ENCODE measurements at places on chromosomes 7 and 10.

GRCh38 chr7:95642173-95642572 lies 45.9 kb upstream of the PDK4 start:
- DNase-seq: no peak

GRCh38 chr7:73970801-73971229 lies 57.2 kb upstream of the ELN start:
- DNase-seq: no peak

DNA sequence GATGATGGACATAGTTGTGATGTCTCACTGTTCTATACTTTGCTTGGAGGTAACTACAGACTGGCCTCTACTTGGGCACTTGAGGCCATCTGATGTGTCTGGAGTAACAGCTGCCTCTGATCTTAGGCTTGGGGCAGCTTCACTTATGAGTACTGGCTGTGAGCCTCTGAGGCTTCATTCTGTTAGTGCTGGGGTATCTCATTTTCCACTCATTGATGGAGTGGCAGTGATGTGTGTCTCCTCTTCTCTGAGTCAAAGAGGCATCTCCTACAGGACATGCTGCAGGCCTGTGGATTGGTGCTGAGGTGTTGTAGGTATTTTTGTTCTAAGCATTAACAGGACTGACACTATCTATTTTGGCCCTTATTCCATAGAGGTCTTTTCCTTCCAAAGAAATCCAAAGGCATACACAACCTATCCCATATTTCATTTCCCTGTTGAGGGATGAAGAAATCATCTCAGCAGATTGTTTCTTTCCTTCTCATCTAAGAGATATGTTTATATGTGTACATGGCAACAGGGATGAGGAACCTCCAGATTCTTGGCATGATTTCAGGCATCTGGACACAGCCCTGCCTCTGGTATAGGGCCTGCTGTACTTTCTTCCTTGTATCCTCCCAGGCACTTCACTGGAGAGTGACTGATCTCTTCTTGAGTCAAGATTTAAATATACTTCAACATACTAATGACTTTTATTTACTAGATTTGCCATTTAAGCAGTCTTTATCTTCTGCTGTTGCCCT lies 65.7 kb upstream of the NOBOX start:
- no peak for DNase-seq

- no peak for DNase-seq
Observed at GRCh38 chr7:74063223-74063641, 20.4 kb upstream of the LIMK1 start.

GRCh38 chr7:90955641-90956207 lies 308.5 kb upstream of the FZD1 start:
- no peak for DNase-seq

- DNase-seq: no peak
Observed at GRCh38 chr10:122450353-122450990, 4.0 kb upstream of the ARMS2 start.

DNA sequence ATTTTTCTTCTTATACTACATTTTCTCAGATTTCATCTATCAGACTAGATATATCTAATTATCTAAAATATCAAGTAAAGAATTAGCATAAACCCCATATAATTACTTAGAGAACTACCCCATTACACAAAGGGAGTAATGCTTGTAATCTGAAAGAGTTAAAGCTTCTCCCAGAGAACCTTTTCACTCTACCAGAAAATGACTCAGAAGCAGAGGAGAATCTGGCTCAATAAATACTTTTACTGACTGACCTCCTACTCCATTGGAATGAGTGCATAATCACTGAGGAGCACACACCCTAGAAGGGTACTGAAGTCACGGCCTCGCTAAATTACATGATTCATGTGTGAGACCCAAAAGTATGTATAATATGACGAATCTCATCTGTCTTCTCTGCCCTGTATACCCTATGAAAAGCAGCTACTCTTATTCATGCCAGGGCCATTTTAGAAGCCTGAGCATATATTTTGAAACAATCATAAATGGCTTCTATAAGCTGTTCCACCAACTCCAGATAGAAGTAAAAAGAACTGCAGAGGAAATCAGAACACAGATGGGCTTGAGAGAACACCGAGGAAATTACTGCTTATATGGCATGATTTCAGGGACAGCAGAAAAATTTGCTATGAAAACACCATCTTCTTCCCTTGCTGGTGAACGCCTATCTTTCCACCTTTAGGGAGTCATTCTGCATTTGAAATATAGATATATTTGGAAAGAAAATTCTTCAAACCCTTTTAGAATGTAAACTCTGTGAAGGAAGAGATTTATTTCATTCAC lies 32.7 kb downstream of the DNMBP start:
- DNase-seq: no peak

DNA sequence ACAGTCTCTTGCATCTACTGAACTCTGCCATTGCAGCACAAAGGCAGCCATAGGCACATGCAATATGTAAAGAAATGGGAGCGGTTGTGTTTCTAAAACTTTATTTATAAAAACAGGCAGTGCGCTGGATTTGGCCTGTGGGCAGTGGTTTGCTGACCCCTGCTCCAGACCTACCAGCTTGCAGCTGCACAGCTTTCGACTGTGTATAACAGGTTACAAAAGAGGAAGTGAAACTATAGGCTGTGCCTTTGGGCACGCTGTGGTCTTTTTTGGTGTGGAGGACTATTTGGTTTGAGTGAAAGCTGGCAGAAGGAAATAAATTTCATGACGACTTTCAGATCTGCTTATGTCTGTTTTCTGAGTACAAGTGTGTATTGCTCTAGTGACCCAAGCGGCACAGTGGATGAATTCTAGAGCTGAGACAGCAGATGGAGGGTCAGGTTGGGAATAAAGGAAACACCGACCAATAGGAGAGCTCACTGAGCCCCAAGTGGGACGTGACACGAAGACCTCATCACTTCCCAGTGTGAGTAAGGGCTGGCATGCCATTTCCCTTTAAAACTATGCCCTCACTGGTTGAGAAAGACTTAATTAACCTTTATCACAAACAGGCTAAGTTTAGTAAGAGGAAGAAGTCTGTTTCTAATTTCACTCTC lies 152.7 kb downstream of the ANK3 start:
- DNase-seq: no peak

- DNase-seq: no peak
Observed at GRCh38 chr10:131573256-131573655, 261.7 kb upstream of the TCERG1L start.

Measured in activated CD8-positive, alpha-beta memory T cell treated with anti-CD3 and anti-CD28 coated beads, Interleukin-2, amount 50 U/mL, for 4 hours (primary cell).